ENCODE measurements at places on chromosomes 7 and 10.

- no peak for DNase-seq
These were observed 113.4 kb upstream of the RAB18 start for GRCh38 chr10:27390681-27391080.

DNA sequence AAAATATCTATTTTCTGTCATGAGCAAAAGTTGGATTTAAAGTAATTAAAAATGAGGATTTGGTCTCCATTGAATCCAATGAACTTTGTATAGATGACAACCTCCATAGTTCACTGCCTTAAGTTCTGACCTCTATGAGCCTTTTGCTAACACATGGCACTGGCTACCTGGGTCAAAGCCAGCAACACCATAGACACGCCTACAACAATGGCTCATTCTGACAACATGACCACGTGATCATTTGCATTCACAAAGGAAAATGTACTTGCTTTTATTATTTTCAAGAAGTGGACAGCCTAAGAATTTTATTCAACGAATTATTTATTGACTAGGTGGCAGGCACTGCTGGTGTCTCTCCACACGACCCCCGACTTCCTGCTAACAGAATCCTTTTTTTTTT is 90.6 kb downstream of the CARD11 start:
- no peak for DNase-seq

DNA sequence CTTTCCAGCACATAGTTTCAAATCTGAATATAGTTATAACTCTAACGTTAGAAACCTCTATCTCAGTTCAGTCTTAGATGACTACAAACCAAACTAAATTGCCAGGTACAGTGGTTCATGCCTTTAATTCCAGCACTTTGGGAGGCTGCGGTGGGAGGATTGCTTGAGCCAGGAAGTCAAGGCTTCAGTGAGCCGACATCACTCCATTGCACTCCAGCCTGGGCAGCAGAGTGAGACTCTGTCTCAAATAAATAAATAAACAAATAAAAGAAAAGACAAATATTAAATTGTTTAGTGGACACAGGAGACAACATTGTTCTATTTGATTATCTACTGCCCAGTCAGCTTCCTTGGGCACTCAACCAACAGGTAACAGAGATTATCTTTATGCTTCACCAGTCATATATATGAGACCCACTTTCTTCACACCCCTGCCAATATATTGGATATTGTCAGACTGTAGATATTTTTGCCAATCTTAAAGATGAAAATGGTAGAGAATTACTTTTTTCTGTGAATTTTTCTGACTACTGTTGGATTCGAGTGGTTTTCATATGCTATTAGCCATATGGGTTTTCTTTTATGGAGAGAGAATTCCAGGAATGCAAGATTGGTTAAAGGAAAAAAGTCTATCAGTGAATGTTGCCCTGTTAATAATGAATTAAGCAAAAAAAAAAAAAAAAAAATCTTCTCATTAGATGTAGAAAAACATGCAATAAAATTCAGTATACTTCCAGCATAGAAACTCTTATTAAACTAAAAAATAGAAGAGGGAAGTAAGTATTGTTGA is 16.0 kb downstream of the HDAC9 start:
- DNase-seq: no peak

- no peak for DNase-seq
These were observed 722.1 kb upstream of the CELF2 start for GRCh38 chr10:10295537-10295936.

- no peak for DNase-seq
These were observed 38.6 kb upstream of the ADD3 start for GRCh38 chr10:109968953-109969759.

GRCh38 chr7:95373323-95373722 is 22.9 kb downstream of the PON3 start:
- no peak for DNase-seq

GRCh38 chr7:128869138-128869943 is 6.7 kb downstream of the ATP6V1F start:
- peak; percentile 28 for DNase-seq
